CD4-positive, alpha-beta memory T cell (primary cell): ENCODE measurements at places on chromosomes 7 and 10. TPM values are rescaled to one million over a fixed set of nuclear protein-coding genes. Genes with fewer than 3 reads are reported as not detected.

HABP2 gene
- total RNA-seq = not detected

GRID2IP gene
- total RNA-seq = 0.47 TPM

ZNF488 gene
- total RNA-seq = not detected

CCAR1 gene
- total RNA-seq = 97.3 TPM

PGAM2 gene
- total RNA-seq = 1.5 TPM

ZNF853 gene
- total RNA-seq = 2.0 TPM

ITIH5 gene
- total RNA-seq = not detected

TMEM273 gene
- 30.4 TPM for total RNA-seq

GHRHR gene
- total RNA-seq = not detected

RBP4 gene
- not detected for total RNA-seq

CALHM1 gene
- not detected for total RNA-seq

KIN gene
- total RNA-seq = 14.5 TPM

HMX3 gene
- total RNA-seq = not detected

DOCK4 gene
- 1.2 TPM for total RNA-seq

AKR1B15 gene
- total RNA-seq = not detected

ZNF239 gene
- total RNA-seq = 6.2 TPM

PARD3 gene
- total RNA-seq = 0.25 TPM
